ENCODE measurements at places on chromosomes 5 and 9.

- no peak for DNase-seq
These were observed 34.9 kb upstream of the FGF1 start for GRCh38 chr5:142720641-142721271.

DNA sequence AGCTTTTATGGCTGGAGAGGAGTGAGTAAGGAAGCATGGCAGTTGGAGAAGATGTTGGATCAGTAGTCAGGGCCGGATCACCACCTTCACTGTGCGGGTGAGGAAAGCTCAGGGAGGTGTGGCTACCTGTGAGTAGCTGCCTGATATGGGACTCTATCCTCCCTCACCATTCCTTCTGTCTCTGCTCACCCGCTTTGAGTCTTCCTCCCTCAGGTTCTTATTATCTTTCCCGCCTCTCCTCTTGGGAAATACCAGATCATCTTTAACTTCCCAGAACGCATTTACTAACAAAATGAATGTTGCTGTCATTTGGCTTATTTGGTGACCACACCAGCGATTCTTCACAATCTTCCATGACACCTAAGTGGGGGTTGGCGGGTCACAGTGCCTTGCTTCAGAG, 140.7 kb upstream of the GPR151 start:
- no peak for DNase-seq

DNA sequence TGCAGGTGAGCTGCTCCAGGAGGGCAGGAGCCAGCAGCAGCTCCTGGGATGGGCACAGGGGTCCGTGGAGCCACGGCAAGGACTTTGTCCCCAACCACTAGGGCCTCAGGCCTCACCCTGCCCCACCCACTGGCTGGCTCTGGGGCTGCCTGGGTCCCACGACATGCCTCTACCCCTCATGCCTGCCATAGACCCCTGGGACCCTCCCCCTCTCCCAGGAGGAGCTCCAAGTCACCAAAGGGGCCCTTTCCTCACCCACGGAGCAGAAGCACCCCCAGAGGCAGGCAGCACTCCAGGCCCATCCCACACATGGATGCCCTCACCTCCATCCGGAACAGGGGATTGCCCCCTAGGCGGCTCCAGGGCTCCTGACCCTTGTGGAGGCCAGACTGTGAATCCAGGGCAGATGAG, 6.5 kb downstream of the ABCA2 start:
- no peak for DNase-seq

DNA sequence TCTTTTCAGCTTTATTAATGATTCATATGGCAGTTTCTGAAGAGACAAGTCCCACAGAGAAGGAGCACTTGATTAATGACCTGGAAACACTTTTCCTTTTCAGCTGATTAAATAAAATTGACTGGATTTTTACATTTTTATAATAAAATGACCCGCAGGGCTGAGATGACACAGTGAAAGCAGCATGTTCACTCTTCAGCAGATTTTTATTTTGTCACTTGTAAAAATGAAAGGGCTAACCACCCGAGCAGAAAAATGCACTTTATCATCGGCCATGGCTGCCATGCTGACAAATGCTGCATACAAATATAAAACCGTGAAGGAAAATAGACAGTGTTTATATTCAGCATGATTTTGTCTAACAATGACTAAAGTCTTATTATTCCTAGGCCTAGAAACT, 321.6 kb upstream of the ITGA1 start:
- DNase-seq, result no peak

- no peak for DNase-seq
These were observed 217.1 kb downstream of the MED10 start for GRCh38 chr5:6161257-6161656.

DNA sequence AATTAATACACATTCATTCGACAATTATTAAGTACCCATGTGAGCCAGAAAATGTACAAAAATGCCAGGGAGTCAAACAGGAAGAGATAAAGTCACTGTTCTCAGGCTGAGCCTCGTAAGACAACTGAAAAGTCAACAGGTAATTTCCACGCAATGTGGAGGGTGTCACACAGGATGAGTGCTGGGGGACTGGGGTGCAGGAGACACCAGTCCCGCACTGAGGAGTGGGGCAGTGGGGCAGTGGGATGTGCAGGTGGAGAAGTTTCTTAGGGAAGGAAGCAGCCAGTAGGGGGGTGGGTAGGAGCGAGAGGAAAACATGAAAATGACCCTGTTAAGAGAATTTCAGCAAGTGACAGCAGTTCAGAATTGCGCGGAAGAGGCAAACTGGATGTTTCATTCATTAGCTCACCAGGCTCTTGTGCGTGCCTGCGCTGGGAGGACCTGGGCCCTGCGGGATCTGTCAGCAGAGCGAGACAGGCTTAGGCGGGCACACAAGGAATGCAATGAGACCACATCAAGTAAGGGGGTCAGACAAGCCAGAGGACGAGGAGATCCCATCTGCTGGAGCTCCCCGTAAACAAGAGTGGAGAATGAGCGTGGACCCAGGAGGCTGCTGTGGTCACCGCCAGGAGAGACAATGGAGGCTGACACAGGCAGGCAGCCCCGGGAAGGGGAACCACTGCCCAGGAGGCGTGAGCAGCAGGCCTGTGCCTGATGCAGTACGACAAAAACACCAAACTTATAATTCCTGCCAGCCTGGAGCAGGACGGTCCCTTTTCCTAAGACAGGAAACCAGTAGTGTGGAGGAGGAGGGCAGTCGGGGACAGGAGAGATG, 21.0 kb downstream of the CAMSAP1 start:
- DNase-seq, result no peak

DNA sequence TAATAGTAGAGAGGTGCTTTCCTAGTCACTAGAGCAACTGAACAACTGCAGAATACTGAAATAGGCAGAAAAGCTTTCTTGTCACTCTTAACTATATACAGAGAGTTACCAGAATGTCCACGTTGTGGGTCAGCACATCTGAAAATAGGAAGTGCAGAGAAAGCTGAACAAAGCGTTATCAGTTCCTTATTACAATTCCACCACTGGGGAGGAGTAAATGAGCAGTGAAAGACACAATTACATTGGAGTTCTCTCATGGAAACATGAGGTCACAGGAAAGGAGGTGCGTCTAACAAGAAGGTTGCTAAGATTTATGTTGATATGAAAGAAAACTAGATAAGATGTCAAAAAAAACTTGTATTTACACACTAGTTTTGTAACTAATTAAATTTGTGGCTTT, 461.9 kb upstream of the COX7C start:
- no peak for DNase-seq

Data from nucleus accumbens (tissue), 56 donors.